T-helper 17 cell (primary cell): ENCODE measurements at places on chromosomes 4 and X. TPM values are rescaled to one million over a fixed set of nuclear protein-coding genes. Genes with fewer than 3 reads are reported as not detected.
A peak's percentile ranks its signal among the peaks of the same experiment; 100 is the strongest.

The GLRA2 gene
- total RNA-seq, result not detected

The NAT8L gene
- not detected for total RNA-seq

The SPANXA2 gene
- not detected for total RNA-seq

The CLDN2 gene
- total RNA-seq, result not detected

The RPS6KA6 gene
- 0.30 TPM for total RNA-seq

DNA sequence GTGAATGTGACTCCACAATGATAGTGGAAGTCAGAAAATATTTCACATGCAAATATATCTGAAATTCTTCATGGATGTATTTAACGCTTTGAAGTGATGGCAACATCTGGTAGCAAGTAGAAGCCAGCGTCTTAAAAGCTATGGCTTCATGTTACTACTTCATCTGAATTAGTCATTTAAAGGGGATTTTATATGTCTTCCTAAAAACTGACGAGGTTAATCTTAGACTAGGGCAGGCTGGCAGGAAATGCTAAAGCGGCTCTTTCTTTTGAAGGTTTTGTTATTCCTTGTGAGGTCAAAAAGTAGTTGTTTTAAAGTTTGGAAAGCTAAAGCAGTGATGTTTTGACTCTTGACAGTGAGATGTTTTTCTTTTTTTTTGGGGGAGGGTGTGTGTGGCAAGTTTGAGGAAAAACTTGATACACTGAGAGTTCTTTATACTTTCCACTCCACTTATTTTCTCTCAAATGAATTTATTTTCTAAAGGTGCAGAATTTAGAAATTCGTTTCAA lies 22.6 kb downstream of the PLS3 start:
- DNase-seq, result no peak

GRCh38 chr4:142413485-142413884 lies 432.6 kb downstream of the INPP4B start:
- no peak for DNase-seq

DNA sequence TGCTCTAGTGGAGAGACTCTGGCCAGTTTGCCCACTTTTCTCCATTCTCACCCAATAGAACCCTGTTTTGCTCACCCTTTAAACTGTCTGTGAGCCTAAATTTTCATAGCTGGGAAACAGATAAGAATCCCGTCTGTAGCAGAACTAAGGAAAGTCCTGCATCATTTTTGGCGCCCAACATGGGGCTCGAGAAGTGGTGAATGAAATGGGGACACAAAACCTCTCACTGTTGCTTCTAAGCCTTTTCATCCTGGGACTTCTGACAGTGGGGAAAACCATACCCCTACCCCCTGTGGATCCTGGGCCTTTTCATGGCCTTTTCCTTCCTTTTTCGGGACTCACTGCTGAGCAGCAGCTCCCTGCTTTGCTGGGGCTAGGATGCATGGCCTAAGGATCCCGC lies 189.9 kb downstream of the INPP4B start:
- peak; percentile 5 for DNase-seq

DNA sequence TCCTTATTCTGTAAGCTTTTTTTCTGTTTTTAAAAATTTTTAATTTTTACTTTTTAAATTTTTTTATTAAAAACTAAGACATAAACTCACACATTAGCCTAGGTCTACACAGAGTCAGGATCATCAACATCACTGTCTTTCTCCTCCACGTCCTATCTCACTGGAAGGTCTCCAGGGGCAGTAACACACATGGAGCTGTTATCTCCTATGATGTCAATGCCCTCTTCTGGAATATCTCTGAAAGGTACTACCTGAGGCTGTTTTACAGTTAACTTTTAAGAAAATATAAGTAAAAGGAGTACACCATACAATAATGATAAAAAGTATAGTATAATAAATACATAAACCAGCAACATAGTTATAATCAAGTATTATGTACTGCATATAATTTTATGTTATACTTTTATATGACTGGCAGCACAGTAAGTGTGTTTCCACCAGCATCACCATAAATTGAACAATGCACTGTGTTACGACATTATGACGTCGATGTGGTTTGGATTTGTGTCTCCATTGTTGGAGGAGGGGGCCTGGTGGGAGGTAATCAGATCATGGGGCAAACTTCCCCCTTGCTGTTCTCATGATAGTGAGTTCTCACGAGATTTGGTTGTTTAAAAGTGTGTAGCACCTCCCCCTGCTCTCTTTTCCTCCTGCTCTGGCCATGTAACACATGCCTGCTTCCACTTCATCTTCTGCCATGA lies 21.3 kb downstream of the IL15 start:
- DNase-seq, result no peak

GRCh38 chr4:156976147-156976546 lies 4.5 kb upstream of the PDGFC start:
- DNase-seq, result no peak

GRCh38 chr4:2787230-2788100 lies 5.4 kb upstream of the SH3BP2 start:
- no peak for DNase-seq

DNA sequence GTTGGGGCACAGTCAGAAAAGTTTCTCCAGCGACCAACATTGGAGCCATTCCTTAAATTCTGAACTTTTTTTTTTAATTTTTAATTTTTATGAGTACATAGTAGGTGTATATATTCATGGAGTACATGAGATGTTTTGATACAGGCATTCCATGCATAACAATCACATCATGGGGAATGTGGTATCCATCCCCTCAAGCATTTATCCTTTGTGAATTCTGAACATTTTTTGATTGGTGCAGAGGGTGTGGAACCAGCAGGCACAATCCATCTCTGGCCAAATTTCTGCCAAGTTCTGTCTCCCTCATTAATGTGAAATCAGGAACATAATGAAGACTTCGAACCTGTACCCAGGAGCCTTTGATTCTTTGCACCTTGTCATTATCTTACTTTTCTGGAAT lies 267.0 kb downstream of the FRMPD4 start:
- DNase-seq, result no peak

DNA sequence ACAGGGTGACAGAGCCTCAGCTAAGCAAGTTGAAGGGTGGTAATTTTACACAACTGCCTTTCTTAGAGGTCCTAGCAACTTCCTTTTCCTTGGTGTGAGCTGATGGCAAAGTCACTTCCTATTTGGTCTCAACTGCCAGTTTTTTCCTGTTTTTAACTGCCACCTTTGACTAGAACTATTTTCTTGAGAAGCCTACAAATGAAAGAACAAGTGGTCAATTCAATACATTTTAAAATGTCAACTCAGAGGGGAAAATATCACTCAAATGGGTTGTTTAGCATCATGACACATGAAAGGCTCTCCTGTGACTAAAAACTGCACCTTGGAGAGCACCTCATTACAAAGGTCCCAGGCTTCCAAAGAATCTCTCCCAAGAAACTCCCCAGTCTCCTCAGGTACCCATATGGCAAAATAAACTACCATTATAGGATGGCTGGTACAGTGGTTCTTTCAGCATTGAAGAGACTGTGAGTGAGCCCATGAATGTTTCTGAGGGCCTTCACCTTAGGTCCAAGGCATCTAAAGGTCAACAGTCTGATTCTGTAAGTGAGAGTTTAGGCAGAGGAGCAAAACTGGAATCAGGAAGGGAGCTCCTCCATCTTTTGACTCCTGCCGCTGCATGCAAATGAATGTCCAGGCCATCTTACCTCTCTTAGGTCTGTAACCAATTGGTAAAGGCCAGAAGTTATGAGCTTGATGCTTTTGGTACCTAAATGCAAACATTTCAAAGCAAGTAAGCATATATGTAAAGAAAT lies 5.5 kb upstream of the STK26 start:
- no peak for DNase-seq

- DNase-seq, result no peak
Observed at GRCh38 chr4:108965472-108966076, 202.7 kb upstream of the ETNPPL start.

GRCh38 chrX:46179748-46180147 lies 365.5 kb downstream of the ZNF674 start:
- DNase-seq, result no peak
